Hematopoietic multipotent progenitor cell (in vitro differentiated cells): ENCODE measurements at places on chromosomes 7 and 10.
A peak's percentile ranks its signal among the peaks of the same experiment; 100 is the strongest.

- DNase-seq: no peak
Measured at GRCh38 chr10:78952686-78953085, 116.1 kb upstream of the ZMIZ1 start.

DNA sequence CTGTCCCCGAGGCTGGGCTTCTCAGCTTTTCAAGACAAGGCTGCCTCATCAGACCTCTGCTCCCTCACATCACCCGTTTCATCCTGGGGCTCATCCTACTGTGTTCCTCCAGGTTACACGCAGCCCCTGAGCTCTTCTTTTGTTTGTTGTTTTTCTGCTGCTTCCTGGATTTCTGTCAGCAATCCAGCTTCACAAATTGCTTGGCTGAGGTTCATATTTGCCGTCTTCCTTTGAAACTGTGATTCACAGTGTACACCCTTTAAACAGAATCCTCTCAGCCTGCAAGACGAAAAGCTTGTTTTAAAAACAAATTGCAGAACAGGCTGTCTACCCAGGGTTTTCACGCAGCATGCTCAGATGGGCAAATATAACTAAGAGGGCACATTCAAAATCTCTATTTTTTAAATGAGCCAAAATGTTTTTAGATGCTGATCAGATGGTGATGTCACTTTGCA is 39.1 kb upstream of the PARD3 start:
- DNase-seq: no peak

GRCh38 chr7:51198654-51199053 is 118.0 kb downstream of the COBL start:
- DNase-seq: peak; percentile 39

DNA sequence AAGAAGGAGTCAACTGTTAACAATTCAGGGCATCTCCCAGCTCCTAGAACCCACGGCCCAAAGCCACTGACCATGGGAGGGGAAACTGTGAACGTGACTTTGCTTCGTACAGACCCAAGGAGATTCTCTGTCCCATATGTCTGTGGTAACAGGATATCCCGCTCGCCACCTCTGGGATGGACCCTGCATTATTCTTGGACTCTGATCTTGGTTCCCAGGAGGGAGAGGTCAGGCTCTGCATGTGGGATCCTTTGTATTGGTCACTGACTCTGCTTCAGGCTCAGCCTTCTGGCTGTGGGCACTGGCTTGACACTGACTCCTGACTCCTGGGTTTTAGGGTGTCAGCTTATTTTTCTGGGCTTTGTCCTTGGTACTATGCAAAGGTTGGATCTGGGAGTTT is 13.5 kb upstream of the MBL2 start:
- no peak for DNase-seq

- no peak for DNase-seq
Measured at GRCh38 chr7:142889816-142890215, 4.3 kb upstream of the TRPV6 start.

GRCh38 chr7:157022681-157023588 is 12.5 kb upstream of the MNX1 start:
- DNase-seq: no peak

GRCh38 chr7:132336797-132337196 is 239.5 kb downstream of the PLXNA4 start:
- no peak for DNase-seq

GRCh38 chr7:3083350-3083749 is 39.7 kb upstream of the CARD11 start:
- no peak for DNase-seq

DNA sequence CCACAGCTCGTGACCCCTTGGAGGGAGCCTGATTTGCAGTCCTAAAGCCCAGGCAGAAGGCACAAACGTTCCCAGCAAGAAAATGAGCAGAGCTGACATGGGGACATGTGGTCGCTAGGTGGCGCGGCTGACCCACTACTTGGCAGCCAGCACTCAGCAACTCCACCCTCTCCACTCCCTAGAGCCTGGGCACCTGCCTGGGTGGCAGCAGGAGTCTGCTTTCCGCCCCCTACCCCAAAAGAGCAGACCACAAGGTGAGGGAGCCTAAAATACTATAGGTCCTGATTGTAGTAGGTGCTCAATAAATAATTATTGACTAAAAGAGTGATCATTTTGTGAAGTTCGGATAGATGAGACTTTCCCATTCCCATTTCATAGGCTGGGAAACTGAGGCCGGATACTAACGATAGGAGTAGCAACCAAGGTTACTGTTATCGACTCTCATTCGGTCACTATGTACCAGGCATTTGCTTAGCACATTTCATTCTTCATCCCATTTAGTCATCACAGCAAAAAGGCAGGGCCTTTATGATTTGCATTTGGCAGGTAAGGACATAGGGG is 57.4 kb downstream of the NEUROG3 start:
- peak; percentile 71 for DNase-seq
